Effector CD4-positive, alpha-beta T cell (primary cell): ENCODE measurements at places on chromosomes 2 and 18.

DNA sequence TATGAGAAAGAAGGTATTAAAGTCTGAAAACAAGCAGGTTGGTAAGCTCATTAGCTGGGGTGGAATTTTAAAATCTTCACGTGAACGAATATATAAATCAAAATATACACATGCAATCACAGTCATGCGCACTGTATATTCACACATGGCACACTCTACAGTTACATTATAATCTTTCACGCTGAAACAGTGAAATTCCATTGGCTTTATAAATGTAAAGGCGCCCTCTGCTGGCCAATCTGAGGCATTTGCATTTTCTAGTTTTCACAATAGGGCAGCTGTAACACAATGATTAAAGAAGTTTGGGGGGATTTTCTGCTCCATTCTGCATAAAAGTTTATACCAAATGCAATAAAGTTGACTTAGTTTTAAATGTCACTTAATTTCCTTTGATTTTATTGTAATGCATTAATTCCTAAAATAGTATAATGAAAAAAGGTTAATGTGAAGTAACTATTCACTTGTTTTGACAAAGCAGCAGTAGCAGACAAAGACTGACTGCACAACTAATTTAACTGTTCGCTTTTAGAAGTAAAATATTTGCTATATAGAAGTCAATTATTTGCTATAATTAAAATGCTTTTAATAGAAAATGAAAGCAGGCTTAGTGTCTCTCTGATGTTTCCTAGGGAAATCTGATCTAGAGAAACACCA, 17.2 kb downstream of the IFIH1 start:
- peak; percentile 42 for DNase-seq

- no peak for DNase-seq
Observed at GRCh38 chr2:141805302-141805701, 325.5 kb downstream of the LRP1B start.

- DNase-seq = no peak
Observed at GRCh38 chr2:178059681-178060080, 12.9 kb downstream of the PDE11A start.

DNA sequence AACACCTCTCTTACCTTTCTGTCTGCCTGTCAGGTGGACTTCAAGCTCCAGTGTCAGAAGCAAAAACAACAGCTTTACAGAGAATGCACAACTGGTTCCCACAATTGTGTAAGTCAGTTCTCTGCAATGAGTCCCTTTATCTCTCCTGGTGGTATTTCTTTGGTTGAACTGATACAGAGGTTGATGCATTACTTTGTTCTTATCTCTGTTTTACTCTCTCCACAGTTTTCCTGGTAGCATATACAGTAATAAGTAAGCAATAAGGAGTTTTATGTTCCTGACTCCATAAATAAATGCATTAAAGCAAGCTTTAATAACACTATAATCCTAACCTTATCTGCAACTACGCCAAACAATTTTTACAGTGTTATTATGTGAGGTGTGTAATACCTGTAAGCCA, 310.3 kb upstream of the GYPC start:
- DNase-seq = no peak

GRCh38 chr2:225600444-225600843, 200.9 kb downstream of the NYAP2 start:
- no peak for DNase-seq

- no peak for DNase-seq
Observed at GRCh38 chr2:221807706-221808105, 235.6 kb upstream of the EPHA4 start.

GRCh38 chr2:124810132-124810531, 785.0 kb downstream of the CNTNAP5 start:
- no peak for DNase-seq

- DNase-seq = no peak
Observed at GRCh38 chr2:117856415-117857210, 42.1 kb downstream of the DDX18 start.

DNA sequence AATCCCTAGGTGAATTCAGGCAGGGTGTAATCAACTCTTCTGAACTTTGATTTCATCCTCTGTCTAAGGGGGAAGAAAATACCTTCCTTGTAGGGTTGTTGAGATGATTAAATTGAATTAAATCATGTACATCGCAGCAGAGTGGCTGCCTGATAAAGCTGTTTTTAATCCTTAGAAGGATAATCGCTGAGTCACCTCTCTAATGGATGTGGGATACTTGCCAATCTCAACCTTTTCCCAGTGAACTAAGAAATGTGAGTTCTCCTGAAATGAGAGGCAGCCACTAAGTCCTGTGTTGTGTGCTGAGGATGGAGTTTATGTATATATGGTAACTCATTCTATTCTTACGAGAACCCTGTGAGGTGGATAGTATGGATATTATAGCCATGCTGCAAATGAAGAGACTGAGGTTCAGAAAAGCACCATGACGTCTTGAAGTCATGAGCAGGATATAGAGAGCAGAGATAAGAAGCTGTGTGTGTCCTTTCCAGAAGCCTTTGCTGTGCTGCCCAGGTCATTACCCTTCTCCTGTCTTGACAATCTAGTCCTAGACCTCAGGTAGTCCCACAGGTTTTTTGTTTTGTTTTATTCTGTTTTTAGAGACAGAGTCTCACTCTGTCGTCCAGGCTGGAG, 93.3 kb downstream of the HNRNPLL start:
- no peak for DNase-seq

- no peak for DNase-seq
Observed at GRCh38 chr2:120246546-120247300, 5.9 kb upstream of the RALB start.

DNA sequence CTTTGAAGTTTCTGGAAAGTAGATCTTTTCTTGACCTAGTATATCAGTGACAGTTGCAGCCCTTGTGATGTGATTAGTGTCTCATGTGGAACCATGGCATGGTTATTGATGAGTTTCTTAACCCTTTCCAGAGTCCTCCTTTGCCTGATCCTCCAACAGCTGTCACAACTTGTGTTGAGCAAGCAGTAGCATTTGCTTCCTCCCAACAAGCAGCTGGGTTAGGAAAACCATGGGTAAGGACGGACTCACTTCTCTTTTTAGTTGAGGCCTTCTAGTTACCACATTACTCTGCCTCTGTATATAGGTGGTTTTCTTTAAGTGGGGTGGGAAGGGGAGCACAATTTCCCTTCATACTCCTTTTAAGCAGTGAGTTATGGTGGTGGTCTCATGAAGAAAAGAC, 96.3 kb downstream of the XRCC5 start:
- no peak for DNase-seq

DNA sequence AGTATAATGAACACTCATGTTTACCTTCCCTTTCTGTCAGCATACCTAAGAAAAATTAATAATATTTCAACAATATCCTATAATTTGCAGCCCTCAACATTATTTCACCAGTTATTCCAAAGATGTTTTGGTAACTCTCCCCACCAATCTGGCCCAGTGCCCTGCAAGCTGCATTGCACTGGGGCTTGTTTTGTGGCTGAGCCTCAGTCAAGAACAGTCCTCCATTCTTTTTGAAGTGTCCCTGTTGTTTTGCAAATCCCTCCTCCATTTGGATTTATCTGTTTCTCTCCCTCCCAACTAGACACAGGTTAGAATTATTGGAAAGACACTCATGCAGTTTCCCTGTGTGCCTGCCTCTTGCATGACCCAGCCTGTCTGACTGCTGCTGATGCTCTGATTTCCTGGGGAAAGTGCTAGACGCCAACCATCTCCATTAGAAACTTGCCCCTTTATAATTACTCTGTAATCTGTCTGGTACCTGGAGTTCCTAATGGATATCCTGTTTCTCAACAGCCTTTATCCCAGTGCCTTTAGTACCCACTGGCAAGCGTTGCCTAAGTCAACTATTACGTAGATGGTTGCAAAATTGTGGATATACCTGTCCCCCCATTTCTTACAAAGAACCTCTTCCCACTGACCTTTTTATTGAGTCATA, 60.2 kb downstream of the EIF5B start:
- no peak for DNase-seq

GRCh38 chr2:150286730-150287362, 200.6 kb downstream of the RND3 start:
- no peak for DNase-seq

DNA sequence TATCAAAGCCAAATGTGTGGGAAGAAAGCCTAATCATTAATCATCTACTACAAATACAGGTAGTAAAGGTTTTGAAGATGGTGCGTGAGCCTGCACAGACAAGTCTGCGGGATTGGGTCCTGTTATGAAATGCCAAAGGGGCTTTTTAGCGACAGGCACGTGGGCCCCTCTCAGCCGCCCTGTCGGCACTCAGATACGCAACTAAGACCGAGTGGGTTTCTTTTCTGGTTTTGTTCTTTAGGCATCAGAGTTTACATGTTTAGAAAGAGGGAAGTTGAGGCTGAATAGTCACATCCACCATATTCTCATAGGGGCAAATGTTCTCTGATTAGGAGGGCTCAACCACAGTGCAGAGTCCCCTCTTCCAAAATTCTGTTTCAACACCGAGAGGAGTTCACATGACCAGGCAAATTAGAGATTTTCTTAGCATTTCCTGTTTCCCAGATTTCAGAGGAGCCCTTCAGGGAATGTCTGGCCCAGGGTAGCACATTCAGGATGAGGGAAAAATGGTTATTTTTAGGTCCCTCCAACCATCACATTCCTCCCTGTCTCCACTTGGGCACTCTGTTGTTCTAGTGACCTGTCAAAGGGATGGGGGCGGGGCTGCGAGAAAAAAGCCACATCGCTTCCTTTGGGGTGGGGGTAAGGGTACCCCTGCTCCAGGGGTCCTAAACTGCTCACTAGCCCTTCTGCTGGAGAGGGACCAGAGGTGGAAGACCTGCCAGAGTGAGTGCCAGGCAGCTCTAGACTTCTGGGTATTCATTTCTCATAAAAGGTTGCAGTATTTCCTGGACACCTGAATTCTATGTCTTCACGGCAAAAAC, 159.2 kb downstream of the BCL2 start:
- DNase-seq = peak; percentile 31

DNA sequence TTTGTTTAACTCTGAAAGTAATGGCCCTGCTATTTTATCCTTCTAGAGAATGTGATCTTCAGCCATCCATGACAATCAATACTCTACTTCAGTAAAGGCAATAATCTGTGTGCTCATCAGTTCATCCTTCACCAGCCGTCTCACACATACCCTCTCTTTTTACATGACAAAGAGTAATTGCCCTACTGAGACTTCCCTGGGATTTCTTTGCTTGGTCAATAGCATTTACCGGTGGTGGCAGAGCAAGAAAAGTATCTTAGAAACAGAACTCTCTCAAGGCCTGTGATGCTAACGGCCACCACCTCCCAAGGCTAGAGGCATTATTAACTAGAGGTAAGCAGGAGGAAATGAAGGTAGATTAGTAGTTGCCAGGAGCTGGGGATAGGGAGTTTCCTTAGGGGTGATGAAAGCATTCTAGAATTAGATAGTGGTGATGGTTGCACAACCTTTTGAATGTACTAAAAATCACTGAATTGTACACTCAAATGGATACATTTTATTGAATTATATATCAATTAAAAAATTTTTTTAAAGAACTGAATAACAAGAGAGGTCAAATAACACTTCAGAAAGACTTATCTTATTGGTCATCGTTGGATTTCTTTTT, 57.9 kb upstream of the EPC2 start:
- no peak for DNase-seq

DNA sequence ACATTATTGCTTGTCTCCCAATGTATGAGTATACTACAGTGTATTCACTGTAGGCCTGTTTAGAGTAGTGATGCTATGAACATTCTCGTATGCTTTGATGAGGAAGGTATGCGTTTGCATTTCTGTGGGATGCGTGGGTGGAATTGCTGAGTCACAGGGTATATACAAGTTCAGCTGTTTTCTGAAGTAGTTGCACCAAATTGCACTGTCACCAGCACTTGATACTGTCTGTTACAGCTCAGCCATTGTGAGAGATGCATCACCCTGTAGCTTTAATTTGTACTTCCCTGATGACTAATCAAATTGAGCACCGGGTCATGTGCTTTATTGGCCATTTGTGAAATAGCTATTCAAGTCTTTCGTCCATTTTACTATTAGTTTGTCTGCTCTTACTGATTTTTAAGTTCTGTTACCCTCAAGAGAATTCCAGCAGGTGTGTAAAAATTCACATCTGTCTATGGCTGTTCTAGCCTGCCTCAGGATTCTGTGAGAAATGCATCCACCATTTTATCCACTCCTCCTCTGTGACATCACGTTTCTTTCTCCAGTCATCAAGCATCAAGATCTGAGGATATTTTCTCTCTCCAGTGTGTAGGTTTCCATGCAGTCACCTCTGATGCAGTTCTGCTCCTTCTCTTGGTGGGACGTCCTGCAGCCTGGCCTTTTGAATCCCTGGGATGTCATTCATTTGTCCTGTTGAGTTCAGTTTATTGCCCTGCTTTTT, 72.5 kb downstream of the DGKD start:
- no peak for DNase-seq

- DNase-seq = no peak
Observed at GRCh38 chr2:30300456-30301221, 69.3 kb downstream of the LBH start.

DNA sequence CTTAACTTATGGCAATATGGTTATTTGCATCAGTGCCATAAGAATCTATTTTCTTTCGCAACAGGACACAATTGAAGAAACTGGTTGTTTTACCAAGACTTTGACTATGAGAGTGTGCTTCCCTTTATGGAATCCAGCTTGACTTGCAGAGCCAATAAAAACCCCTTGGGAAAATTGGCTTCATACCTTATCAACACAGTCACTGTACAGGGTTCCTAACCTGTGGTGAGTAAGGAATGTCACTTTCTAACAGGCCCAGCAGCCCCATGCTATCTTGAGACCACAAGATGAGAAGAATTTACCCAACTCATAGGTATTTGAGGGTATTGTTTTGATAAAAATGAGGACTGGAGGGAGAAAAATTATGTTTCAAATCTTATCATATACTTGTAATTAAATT, 418.5 kb upstream of the MAP2 start:
- no peak for DNase-seq

GRCh38 chr2:30601375-30601774, 154.3 kb downstream of the LCLAT1 start:
- DNase-seq = no peak

- DNase-seq = no peak
Observed at GRCh38 chr2:222844323-222844722, 16.5 kb upstream of the ACSL3 start.

- DNase-seq = peak; percentile 4
Observed at GRCh38 chr2:224401641-224402342, at the start of gene FAM124B. TSS of gene FAM124B (minus strand) at chr2:224402107. CDS start at chr2:224401768, 339 bp downstream.

DNA sequence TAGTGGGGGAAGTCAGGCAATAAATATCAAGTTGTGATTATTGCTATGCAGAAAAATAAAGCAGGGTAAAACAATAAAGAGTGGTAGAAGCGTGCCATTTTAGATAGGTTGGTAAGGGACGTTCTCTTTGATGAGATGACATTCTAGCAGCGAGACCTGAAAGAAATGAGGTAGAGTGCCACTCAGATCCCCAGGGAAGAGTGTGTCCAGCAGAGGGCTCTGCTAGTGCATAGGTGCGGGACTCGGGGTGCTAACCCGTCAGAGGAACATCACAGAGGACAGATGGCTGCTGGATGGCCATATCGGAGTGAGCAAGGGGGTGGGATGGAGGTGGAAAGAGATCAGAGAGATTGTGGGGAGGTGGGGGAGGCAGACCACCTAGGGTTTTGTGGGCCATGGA, 16.3 kb upstream of the GTF2A1L start:
- DNase-seq = no peak

DNA sequence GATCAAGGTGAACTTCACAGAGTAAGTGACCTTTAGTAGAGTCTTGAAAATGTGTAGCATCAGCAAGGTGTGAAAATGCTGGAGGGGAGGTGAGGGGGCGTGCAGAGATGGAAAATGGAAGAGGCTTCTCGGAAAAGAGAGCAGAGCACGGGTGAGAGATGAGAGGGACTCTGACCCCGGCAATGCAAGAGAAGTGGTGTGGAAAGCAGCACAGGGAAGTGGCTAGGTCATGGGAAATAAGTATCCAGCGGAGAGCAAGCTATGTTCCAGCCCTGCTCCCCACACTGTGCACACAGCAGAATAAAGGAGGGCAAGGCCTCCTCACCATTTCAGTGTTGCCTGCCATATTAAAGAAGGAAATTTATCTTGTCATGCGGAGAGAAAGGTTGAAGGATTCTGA, 241.7 kb upstream of the DOK6 start:
- DNase-seq = no peak
